Epithelial cell of proximal tubule (primary cell): ENCODE measurements at places on chromosomes 1 and 21.

DNA sequence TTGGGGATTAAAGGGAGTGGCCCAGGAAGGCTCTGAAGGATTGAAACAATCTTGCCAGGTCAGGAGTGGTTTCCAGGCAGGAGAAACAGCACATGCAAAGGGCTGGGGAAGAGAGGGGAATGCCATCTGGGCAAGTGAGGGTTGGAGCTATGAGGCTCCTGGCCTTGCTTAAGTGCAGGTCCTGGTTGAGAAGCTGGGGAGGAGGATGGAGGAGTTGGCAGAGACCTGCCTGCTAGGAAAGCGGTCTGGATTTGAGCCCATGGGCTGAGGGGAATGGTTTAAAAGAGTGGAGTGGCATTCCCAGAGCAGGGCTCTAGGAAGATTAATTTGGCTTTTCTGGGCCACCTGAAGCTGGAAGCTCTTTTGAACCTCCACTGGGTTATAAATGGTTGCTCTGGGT, 9.2 kb downstream of the IGSF21 start:
- no peak for DNase-seq

DNA sequence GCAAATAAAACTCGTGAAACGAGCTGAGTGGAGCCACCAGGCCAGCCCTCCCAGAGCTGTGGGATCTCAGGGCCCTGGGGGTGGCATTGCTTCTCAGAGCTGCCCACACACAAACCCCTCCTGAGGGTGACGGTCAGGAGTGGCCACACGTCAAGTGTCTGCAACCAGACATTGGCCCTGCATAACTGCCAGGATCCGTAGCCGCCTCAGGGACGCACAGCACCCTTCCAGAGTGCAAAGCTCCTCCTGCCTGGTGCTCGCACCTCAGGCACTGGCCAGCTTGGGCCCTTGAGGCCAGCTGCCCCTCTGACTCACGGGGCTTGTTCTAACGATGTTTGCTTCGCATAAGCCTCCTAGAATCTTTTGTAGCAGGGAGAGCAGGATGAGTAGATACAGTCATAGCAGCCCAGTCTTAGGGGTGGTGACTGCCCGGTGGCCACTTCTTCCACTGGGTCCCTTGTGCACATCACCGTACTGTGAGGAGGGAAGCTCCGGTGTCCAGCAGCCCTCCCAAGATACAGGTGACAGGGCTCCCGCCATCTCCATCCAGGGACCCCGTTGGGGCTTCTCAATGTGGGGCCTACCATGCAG, 5.0 kb downstream of the WNT3A start:
- no peak for DNase-seq

GRCh38 chr1:72481420-72481970, 199.2 kb upstream of the NEGR1 start:
- DNase-seq = no peak

GRCh38 chr1:15584489-15585363, at the start of gene AGMAT:
Gene AGMAT (minus strand): TSS chr1:15585051. CDS start chr1:15584967, 84 bp downstream.
- DNase-seq = no peak

DNA sequence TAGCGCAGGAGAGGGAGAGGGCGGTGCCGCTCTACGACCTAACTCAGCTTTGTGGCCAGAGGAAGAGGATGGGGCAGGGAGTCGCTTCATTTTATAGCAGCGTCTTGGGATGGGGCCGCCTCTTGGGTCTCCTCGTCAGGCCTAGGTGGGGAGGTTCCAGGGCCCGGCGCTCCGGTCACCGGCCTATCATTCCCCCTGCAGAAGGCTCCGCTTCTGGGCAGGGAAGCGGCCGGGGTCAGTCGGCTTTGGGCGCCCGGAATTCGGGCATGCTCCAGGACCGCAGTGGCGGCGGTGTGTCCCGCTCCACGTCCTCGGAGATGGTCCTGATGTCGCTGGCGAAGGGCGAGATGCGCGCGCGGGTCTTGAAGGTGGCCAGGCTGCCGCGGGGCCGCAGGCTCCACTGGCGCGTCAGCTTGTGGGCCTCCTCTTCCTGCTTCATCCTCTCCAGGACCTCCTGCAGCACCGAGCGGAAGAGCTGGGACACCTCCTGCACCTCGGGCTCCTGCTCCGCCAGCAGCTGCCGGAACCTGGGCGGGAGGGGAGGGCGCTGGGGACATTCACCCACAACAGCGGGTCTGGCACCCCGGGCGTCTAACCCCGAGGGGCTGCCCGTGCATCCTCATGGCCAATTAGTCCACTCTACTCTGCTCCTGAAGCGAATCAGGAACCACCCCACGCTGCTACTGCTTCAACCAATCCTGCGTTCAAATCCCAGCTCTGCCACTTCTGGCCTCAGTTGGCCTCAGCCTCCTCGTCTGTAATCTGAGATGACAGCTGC, 13.0 kb downstream of the RD3 start:
- no peak for DNase-seq

- no peak for DNase-seq
Measured at GRCh38 chr1:225201447-225201846, 226.4 kb downstream of the LBR start.

DNA sequence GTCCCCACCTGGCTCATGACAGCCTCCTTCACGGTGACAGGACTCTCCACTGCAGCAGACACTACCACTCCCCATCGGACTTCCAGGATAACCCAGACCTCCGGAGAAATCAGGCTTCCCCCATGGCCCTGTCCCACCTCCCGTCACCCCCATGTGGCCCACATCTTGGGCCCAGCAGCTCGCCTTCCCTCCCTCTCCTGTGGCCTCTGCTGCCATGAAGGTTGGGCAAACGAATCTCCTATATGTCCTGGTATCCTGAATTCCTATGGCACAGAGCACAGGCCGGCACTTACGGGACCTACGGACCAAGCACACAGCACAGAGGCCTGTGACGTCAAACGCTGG, 82.0 kb downstream of the NPHP4 start:
- DNase-seq = no peak

- no peak for DNase-seq
Measured at GRCh38 chr1:43688109-43688387, 19.3 kb upstream of the ST3GAL3 start.

DNA sequence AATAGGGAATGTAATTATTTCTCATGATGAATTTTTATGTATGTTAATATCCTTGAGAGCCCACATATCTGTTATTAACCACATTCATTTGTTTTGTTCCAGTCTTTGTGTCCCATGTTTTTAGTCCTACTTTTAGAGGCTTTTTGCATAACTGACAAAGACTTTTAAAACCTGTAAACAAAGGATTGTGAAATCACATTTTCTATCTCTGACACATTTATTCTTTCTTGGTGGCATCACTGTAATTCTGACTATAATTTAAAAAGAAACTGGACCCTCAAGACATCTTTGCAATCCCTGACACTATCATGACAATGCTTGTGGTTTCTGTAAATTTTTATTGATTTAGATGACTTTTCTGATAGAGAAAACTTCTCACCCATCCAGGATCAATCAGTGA, 313.1 kb downstream of the SIPA1L2 start:
- DNase-seq = peak; percentile 32

- no peak for DNase-seq
Measured at GRCh38 chr1:218667781-218668516, 322.8 kb downstream of the TGFB2 start.

DNA sequence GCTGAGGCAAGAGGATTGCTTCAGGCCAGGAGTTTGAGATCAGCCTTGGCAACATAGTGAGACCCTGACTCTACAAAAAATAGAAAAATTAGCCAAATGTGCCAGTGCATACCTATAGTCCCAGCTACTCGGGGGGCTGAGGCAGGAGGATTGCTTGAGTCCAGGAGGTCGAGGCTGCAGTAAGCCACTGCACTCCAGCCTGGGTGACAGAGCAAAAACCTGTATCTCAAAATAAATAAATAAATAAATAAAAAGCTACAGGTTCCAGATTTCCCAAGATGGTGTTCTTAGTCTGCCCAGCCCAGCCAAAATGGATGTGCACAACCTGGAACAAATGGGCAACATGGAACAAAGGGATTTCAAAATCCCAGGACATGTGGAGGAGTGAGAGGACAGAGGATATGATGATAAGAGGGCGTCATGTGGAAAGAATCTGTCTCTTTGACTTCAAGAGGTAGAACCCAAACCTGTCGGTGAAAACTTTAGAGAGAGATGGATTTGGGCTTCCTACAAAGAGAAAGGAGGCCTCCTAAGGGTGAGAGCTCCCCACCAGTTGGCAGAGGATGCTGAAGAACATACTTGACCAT, 3.2 kb downstream of the EDARADD start:
- no peak for DNase-seq

DNA sequence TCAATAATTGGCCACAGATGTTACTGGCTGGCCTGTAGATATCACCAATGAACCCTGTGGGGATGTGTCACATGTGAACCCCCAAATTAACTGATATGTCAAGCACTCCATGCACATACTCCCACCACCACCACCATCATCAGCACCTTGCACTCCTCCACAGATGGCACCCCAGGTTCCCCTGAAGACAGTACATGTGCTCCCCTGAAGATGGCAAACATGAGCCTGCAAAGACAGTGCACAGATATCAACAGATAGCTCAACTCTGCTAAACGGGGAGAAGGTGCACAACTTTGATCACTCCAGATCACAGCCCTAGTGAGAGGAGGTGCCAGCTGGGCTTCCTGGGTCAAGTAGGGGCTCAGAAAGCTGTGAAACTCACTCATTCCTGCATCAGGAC, 74.4 kb downstream of the CLCA4 start:
- DNase-seq = no peak

DNA sequence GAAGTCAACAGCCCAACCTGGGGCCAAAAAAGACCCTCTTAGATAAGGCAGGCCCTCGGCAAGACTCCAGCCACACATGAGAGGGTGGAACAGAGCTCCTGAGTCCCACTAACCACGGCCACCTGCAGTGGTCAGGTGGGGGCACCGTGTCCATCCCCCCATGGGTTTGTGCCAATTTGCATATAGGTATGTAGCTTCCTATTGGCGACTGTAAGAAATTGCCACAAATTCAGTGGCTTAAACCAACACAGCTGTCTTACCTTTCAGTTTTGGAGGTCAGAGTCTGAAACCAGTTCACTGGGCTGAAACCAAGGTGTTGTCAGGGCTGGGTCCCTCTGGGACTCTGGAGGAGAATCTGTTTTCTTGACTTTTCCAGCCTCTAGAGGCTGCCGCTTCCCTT, 59.3 kb downstream of the COL18A1 start:
- DNase-seq = no peak

- no peak for DNase-seq
Measured at GRCh38 chr1:231515748-231516147, 12.7 kb upstream of the TSNAX start.

- no peak for DNase-seq
Measured at GRCh38 chr1:64472805-64473204, 2.9 kb downstream of the CACHD1 start.

DNA sequence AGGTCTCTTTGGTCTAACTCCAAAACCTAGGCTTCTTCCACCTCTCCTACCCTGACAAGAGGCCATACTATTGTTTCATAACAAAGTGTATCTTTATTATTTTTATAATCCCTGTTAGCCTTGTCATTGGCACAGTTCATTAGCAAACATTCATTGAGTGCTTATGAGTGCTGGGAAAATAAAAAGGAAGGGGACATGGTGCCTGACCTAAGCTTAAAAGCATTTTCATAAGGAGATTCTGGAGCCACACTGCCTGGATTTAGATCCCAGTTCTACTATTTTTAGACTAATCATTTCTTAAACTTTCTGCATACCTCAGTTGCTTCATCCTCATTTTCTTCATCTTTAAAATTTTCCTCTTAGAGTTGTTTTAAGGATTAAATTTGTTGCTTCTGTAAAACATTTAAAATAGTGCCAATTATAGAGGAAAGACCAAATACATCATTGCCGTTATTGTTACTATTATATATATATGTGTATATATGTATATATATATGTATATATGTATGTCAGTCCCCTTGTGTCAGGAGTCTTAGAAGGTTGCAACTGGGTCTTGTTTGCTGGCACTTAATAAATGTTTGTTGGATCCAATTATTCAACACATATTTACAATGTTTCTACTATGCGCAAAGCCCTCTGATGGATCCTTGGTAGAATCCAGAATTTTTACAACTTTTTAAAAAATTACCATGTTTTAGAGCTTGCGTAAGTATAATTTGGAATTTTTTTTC, 250.9 kb upstream of the SGIP1 start:
- DNase-seq = no peak

DNA sequence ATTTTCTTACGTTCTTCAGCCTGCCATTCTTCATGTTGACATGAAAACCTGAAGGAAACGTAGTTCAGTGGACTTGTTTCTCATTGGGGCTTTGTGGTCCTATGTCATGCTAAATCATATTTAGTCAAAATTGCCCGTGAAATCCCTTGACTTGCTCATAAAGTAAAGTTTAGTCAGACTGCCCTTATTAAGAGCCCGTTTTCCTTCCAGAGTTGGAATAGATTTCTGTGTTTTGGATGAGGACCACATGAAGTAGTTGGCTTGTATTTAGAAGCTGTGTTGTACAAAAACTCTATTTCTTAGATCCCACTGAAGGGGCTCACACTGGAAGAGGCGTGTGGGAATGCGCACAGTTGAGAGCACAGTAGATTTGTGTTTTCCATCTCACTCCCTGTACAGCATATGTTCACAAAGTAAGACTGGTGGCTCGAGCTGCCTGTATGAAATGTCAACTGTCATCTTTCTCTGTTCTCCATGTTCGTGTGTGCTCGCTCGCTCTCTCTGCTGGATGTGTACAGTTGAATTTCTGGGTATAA, 42.4 kb downstream of the CAMTA1 start:
- DNase-seq = no peak

- no peak for DNase-seq
Measured at GRCh38 chr1:159959451-159959850, 5.4 kb upstream of the SLAMF9 start.

GRCh38 chr1:152535774-152536173, 21.5 kb downstream of the CRCT1 start:
- no peak for DNase-seq

- no peak for DNase-seq
Measured at GRCh38 chr1:51491166-51491981, 27.7 kb downstream of the EPS15 start.

DNA sequence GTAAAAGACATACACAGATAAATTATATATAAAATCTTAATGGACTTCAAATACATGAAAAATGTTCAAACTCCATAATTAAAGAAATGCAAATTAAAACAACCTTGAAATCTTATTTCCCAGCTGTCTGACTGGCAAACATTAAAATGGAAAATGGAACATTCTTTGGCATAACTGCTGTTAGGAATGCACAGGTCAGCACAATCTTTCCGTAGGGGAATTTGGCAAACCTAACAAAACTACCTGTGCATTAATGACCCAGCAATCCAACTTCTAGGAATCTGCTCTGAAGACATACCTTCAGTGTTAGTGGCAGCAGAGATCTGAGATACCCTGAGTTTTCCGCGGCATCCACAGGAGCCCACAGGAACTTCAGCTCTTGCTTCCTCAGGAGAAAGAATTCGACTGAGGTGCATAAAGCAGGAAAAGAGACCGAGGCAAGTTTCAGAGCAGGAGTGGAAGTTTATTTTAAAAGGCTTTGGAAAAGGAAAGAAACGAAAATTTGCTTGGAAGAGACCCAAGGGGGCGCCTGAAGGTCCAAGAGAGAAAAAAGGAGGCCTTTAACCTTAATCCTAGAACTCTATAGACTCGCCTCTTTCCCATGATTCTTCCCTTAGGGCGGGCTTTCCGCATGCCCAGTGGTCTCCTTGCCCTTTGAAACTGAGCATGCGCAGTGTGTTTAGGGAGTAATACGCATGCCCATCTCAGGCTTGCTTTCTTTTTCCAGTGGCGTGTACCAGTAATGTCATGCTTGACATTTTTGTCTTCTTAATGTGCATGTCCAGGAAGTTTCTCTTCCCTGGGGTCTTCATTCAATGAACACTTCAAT, 24.8 kb downstream of the LYPD8 start:
- DNase-seq = peak; percentile 23
